NCI-H446 (cell line): ENCODE measurements at places on chromosomes 6 and 20.

DNA sequence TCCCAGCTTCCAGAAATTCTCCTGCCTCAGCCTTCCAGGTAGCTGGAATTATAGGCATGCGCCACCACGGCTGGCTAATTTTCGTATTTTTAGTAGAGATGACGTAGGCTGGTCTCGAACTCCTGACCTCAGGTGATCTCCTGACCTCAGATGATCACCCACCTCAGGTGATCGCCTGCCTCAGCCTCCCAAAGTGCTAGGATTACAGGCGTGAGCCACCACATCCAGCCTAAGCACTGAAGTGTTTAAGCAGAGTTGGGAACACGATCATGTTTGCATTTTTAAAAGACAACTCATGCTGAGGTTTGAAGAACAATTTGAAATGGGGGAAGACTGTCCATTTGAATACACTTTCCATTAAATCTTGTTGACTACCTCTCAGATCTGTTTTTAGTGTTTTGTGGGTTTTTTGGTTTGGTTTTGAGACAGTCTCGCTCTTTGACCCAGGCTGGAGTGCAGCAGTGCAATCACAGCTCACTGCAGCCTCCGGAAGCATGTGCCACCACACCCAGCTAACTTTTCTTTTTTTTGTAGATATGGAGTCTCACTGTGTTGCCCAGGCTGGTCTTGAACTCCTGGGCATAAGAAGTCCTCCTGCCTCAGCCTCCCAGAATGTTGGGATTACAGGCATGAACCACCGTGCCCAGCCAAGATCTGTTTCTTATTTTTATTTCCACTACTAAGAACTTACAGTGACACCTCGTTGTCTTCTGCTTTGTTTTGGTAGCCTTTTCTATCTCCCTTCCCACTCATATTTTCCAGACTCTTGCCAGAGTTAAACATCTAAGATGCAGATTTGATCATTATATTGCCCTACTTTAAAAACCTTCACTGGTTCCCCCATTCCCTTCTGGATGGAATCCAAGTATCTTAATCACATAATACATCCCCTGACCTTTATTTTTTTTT lies 5.5 kb downstream of the CASP8AP2 start:
- no peak for DNase-seq

DNA sequence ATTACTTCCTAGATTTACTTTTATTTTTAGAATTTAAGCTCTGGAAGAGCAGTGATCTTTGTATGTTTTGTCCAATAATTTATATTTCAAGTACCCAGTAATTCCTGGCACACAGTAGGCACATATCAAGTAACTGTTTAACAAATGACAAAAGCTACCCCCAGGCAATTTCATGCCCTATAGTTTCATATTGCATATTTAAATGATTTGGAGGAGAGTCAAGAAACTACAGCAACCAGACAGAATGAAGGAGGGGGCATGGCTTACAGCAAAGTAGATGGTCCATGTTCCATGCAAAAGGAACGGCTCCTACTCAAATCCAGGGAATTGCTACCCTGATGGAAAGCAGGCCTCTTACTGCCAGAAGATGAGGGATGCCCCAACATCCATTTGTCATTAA lies 113.5 kb downstream of the ARHGAP18 start:
- no peak for DNase-seq

DNA sequence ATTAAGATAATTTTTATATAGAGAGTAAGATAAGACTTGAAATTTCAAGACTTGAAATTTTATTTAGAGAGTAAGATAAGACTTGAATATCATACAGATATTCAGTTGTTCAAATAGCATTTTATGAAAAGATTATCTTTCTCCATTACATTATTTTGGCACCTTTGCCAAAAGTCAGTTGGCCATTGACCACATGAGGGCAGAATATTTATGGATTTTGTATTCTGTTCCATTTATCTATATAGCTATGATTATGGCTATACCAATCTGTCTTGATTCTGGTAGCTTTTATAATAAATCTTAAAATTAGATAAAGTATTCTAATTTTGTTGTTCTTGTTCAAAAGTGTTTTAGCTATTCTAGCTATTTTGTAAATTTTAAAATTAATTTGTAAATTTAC lies 537.9 kb upstream of the GJE1 start:
- peak; percentile 0 for DNase-seq

- no peak for DNase-seq
These were observed 174.0 kb downstream of the GJA10 start for GRCh38 chr6:90068264-90068663.

DNA sequence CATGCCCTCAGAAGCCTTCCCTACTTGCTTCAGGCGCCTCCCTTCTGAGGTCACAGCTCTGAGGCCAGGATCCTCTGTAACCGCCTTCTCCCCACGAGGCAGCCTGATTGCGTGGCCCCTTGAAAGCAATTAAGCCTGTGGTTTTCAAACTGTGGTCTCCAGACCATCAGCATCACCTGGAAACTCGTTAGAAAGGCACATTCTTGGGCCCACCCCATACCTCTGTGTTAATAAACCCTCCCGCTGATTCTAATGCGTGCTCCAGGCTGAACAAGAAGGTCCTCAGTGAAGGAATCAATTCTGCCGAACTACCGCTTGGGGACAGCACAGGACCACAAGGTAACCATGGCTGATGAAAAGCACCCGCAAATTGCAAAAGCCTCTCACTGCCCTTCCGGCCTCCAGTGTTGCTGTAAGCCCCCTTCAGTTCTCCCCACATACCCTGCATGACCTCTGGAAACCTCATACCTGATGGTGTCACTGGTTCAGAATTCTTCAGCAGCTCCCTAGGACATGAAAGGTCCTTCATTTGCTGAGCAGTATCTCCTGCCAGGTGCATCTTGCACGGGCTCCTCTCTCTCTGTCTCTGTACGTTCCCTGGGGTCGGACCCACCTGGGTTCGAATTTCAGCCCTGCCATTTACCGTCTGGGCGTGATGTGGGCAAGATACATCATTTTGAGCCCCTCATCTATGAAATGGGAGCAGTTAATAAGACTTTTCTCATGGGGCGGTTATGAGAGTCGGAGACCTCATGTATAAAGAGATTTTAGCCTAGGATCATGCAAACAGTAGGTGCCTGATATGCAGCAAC lies 93.3 kb upstream of the RNF24 start:
- peak; percentile 68 for DNase-seq

DNA sequence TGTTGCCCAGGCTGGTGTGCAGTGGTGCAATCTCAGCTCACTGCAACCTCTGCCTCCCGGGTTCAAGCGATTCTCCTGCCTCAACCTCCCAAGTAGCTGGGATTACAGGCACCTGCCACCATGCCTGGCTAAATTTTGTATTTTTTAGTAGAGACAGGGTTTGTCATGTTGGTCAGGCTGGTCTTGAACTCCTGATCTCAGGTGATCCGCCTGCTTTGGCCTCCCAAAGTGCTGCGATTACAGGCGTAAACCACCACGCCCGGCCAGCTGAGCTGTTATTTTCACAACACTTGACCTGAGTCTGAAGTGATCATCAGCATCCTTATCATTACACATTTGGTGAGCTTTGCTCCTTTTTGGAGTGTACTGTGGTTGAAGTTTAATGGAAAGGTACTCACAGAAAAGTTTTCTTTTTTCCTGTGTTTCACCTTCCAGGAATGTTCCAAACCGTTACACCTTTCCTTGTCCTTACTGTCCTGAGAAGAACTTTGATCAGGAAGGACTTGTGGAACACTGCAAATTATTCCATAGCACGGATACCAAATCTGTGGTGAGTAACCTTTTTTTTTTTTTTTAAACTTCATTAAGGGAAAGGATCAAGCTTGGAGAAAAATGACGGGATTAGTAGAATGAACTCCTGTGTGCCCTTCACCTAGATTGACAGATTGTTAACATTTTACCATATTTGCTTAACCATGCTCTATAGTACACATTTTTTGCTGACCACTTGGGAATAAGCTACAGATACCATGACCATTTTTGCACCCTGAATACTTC lies 9.7 kb downstream of the RNF114 start:
- DNase-seq: no peak

GRCh38 chr6:121999456-122000065 lies 399.9 kb upstream of the HSF2 start:
- DNase-seq: no peak

DNA sequence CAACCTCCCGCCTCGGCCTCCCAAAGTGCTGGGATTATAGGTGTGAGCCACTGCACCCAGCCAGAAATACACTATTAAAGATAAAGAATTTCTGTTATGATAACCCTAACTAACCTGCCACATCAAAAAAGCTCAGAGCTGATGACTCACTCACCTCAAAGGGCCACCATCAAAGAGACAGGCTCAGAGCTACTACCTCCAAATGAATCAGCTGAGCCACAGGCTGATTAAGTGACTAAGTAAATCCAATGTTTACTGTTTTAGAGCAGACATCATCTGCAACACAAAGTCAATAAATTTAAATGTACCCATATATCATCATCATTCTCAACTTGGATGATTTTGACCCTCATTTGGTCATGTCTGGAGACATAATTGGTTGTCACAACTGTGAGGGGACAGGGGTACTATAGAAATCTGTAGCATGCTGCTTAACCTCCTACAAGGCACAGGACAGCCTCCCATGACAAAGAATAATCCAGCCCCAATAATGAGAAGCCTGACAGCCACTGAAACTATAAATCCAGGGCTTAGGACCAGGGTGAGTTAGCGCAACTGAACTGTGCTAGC lies 106.5 kb downstream of the ATP9A start:
- DNase-seq: no peak

DNA sequence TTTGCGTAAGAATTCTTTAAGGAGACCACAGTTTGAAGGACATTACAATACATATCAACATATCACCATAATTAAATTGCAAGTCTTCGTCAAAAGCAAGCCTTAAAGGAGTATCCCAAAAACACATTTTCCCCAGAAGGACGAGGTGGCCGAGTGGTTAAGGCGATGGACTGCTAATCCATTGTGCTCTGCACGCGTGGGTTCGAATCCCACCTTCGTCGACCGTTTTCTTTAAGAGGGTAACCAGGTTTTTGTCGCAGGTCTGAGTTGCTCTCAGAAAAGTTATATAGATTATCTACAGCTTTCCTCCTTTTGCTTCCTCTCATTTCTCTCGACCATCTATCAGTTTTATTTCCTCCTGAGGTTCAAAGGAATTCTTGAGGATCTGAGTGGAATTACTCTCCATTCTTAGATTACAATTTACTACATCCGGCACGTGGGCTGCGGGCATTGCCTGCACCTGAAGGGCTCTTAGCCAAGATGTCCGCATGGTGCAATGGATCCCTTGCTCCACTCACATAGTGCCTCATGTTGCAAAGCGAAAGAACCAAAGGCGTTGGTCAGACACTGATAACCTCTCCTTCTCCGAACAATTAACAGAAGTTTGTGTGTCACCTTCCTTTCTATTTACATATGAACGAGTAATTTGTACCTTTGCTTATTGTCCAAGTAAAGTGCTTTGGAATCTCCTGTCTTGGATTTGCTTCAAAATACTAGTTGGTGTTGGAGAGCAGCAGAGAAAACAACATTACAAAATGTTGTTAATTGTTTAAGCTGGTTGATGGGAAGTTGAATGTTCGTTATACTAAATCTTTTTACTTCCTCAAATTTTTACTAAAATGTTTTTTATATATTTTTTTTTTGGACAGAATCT lies 14.0 kb downstream of the POM121L2 start:
- DNase-seq: peak; percentile 49

DNA sequence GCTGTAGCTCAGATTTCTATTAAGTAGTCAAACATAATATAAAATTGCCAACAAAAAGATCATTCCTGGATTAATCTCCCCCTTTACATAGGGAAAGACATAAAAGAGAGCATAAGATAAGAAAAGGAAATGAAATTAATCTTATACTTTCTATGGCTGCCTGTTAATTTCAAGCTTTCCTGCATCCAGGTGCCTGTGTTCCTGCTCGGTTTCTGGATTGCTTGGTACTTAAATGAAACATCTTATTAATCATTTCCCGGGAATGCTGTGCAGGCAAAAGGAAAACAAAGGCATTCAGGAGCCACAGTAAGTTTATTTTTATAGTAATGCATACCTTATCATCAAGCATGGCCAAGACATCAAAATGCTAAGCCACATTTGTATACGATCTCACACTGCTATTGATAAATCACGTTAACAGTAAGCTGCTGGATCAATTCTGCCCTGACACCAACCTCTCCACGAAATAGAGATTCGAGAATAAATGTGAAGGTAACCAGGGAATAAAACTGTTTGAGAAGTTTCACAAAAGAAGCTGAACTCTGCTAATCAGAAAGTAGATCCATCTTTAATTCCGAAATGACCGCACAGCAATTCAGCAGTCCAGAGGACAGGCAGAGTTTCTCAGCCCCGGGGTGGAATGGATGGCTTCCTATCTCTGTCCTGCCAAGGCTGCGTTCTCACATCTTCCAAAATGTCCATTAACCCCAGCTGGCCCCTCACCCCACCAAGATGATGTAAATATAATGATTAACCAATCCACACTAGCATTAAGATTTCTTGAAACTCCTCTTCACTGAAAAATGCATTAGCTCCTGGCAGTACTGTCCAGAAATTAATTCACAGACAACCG lies 32.6 kb upstream of the APCDD1L start:
- no peak for DNase-seq

DNA sequence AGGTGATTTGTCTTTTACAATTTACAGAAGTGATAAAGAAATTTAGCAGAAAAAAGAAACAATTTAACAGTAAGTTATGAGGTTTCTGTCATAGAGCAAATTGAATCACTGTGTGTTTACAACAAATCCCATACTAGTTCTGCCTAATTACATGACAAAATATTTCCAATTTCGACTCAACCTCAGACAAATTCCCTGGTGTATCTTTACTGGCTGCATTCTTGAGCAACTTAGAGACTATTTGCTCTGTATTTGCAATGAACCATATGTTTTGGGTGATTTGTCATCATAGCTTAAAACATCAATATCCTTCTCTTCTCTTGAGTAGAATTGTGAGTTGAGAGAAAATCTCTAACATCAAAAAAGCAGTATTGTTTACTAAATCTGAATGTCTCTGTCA lies 128.7 kb downstream of the SIM1 start:
- no peak for DNase-seq

- DNase-seq: no peak
These were observed 58.0 kb downstream of the SULF2 start for GRCh38 chr20:47727170-47727880.

DNA sequence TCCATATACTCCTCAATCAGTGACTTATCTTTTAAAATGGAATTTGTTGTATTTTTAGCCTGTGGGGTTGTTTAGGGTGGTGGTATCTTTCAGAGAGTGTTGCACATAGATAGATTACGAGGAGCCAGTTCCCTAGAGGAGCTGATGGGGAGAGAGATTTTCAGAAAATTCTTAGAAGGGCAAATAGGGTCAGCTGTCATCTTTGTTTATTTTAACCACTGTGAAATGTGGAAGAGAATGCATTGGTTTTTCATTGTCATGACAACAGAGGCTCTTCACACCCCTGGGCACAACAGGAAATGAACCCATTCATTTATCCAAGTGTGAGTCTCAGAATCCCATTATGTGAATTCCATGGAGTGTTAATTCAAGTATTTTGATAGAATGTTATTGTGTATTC lies 188.4 kb downstream of the JARID2 start:
- no peak for DNase-seq

- no peak for DNase-seq
These were observed 144.8 kb downstream of the TTLL2 start for GRCh38 chr6:167469672-167470071.
